Upper lobe of left lung (tissue), 6 donors: ENCODE measurements at places on chromosomes 1 and 21. TPM values are rescaled to one million over a fixed set of nuclear protein-coding genes. Genes with fewer than 3 reads are reported as not detected.
A peak's percentile ranks its signal among the peaks of the same experiment; 100 is the strongest.

DNA sequence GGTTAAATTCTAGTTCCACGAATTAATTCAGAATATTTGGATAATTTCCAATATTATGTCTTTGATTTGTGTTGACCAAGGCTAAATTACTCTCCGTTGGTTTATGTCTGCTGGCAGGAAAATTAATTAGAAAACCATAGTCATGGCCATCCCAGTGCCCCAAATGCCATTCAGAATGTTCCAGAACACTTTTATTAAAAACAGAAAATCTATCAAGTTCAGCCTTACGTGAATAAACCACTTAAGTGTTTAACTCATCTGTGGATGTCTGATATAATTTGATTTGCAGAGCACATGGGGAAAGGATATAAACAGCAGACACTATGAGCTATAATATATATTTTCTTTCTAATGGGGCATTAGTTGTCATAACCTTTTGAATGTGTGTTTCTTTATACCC, 480.7 kb downstream of the MRPL39 start:
- H3K27me3 ChIP-seq, result no peaks in the 10 kb centered on the region
- no peaks in the 10 kb centered on the region for H3K36me3 ChIP-seq
- no peak overlapping the region for H3K4me3 ChIP-seq
- DNase-seq, result no peak

DNA sequence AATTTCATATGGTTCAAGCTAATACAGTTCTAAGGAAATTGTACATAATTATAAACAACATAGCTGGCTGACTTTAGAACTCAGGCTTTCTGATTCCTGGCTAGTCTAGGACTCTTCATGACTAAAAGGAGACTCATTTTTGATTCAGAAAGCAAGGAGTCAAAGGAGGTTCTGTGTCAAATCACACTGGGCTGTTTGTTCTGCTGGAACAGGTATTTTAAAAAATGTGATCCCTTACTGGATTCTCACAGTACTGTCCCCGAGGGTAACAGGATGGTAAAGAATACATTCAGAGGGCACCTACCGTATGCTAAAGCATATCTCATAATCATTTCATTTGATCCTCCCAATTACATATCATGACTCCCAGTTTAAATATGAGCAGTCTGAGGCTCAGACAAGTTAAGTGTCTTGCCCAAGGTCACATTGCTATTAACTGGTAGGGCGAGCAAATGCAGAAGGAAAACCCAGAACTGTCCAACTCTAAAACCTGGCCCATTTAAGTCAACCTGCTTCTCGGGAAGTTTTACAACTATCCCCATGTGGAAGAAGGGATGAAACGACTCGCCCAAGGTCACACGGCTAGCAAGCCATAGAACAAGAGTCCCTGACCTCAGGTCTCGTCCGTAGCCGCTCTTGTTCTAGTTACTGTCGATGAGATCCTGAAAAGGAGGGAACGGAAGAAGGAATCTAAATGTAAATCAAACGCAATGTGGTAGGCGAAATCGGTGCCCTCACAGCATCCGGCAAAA, 675 bp downstream of the MYSM1 start:
- no peak for DNase-seq
- H3K36me3 ChIP-seq, result peaks cover 12% of the 10 kb centered on the region
- H3K27ac ChIP-seq, result peak overlapping the region; percentile 88
- H3K27me3 ChIP-seq, result no peaks in the 10 kb centered on the region
- peaks cover 25% of the 10 kb centered on the region for H3K4me1 ChIP-seq

- H3K27me3 ChIP-seq, result no peaks in the 10 kb centered on the region
- H3K4me3 ChIP-seq, result no peak overlapping the region
- H3K4me1 ChIP-seq, result no peaks in the 10 kb centered on the region
- no peak overlapping the region for H3K27ac ChIP-seq
- DNase-seq, result no peak
- no peaks in the 10 kb centered on the region for H3K36me3 ChIP-seq
Observed at GRCh38 chr1:107680579-107680985, 284.4 kb downstream of the VAV3 start.

DNA sequence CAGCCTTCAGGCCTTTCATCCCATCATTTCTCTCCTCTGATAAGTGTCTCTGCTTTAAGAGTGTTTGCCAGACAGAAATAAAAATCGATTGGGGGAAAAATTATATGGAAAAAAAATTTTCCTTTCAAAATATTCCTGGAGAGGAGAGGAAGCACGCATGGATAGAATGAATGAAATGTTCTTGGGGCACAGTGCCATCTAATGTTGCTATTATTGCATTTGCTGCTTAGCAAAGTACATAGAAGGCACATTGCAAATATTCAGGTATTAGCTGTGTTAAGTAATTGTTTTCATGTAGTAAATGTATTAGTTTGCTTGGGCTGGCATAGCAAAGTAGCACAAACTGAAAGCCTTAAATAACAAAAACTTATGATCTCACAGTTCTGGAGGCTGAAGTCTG, 18.1 kb downstream of the B3GALT5 start:
- DNase-seq, result no peak
- no peaks in the 10 kb centered on the region for H3K27me3 ChIP-seq
- H3K4me1 ChIP-seq, result no peaks in the 10 kb centered on the region
- H3K27ac ChIP-seq, result no peak overlapping the region
- no peak overlapping the region for H3K4me3 ChIP-seq

GRCh38 chr1:180158149-180159147, 3.8 kb downstream of the QSOX1 start:
- peaks cover 76% of the 10 kb centered on the region for H3K4me1 ChIP-seq
- peak overlapping the region; percentile 96 for H3K27ac ChIP-seq
- no peaks in the 10 kb centered on the region for H3K36me3 ChIP-seq
- H3K27me3 ChIP-seq, result no peaks in the 10 kb centered on the region
- DNase-seq, result no peak

GRCh38 chr1:199678771-199679170, 348.7 kb upstream of the NR5A2 start:
- no peak overlapping the region for H3K27ac ChIP-seq
- DNase-seq, result no peak
- H3K4me3 ChIP-seq, result no peak overlapping the region
- no peaks in the 10 kb centered on the region for H3K36me3 ChIP-seq
- H3K4me1 ChIP-seq, result no peaks in the 10 kb centered on the region

DNA sequence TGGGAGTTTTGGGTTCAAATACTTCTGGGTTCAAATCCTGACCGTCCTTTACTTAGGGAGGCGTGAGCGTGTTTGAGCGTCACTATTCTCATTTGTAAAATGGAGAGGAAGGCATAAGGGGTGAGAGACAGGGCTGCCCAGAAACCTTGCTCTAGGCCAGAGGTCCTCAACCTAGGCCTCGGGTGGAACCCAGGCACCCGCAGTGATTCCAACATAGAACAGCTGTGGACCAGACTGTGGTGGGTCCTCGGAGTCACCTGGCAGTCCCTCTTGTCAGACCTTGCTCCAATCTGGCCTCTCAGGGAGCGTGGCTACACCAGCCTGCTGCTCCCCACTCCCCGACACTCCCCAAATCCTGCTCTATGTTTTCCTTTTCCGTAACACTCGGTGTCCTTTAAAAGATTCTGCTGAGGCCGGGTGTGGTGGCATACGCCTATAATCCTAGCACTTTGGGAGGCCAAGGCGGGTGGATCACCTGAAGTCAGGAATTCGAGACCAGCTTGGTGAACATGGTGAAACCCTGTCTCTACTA, 116.4 kb downstream of the PGBD5 start:
- H3K36me3 ChIP-seq, result no peaks in the 10 kb centered on the region
- H3K27me3 ChIP-seq, result no peaks in the 10 kb centered on the region
- DNase-seq, result no peak
- no peak overlapping the region for H3K27ac ChIP-seq
- H3K4me3 ChIP-seq, result no peak overlapping the region
- H3K4me1 ChIP-seq, result peaks cover 2% of the 10 kb centered on the region

GRCh38 chr1:90344963-90345730, 350.2 kb downstream of the ZNF326 start:
- no peak for DNase-seq
- H3K4me3 ChIP-seq, result no peak overlapping the region
- peaks cover 3% of the 10 kb centered on the region for H3K4me1 ChIP-seq
- H3K36me3 ChIP-seq, result no peaks in the 10 kb centered on the region
- no peaks in the 10 kb centered on the region for H3K27me3 ChIP-seq

GRCh38 chr1:97743129-97743528, 177.7 kb downstream of the DPYD start:
- no peak for DNase-seq
- no peak overlapping the region for H3K4me3 ChIP-seq
- H3K4me1 ChIP-seq, result no peaks in the 10 kb centered on the region
- H3K27ac ChIP-seq, result no peak overlapping the region
- no peaks in the 10 kb centered on the region for H3K27me3 ChIP-seq

DNA sequence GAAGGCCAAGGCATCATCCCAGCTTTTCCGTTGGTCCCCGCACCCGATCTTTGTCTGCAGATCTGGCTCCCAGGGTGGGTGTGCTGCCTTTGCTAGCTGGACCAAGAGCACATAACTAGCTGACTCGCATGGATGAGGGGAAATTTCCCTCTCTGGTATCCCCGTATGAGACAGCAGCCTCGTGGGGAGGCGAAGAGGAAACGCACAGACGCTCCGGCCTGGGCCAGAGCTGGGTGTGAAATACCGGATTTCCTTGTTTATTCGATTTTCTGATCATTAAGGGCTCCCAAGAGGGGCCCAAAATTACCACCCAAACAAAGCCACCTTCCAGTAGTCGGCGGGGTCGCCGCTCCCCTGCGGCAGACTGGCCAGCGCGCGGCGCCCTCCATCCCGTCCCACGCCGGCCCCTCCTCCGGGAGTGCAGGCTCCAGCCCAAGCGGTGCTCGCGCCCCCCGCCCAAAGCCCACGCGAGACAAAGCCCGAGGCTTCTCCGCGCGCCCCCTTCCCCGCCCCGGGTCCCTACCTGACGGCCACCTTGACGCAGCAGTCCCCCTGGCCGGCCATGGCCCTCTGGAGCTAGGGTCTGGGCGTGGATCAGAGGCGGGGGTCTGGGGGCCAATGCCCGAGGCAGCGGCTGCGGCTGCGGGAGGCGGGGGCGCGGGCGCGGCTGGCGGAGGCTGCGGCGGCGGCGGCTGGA, 546 bp downstream of the KIF21B start:
- no peaks in the 10 kb centered on the region for H3K36me3 ChIP-seq
- DNase-seq, result peak; percentile 47
- peaks cover 59% of the 10 kb centered on the region for H3K4me1 ChIP-seq
- H3K27ac ChIP-seq, result peak overlapping the region; percentile 58

DNA sequence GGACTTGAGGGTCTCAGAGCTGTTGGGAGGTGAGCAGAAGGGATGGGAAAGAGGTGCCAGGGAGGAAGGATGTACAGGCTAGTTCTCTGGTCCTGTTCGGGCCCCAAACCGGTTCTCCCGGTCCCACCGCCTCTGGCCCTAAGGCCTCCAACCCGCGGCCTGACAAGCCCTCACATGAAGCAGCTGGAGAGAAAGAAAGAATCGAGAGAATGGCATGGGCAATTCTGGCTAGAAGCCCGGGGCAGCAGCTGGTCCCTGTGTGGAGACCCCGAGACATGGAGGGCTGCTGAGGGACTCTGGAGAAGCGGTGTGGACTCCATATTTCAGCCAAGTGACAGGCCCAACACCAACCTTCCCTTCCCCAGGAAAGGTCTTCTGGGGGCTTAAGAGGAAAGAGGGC, 730 bp downstream of the CDC42SE1 start:
- H3K4me3 ChIP-seq, result peak overlapping the region; percentile 89
- peaks cover 36% of the 10 kb centered on the region for H3K4me1 ChIP-seq
- H3K36me3 ChIP-seq, result peaks cover 34% of the 10 kb centered on the region
- H3K27ac ChIP-seq, result peak overlapping the region; percentile 98
- peak; percentile 85 for DNase-seq

- H3K36me3 ChIP-seq, result no peaks in the 10 kb centered on the region
- no peaks in the 10 kb centered on the region for H3K27me3 ChIP-seq
- H3K4me1 ChIP-seq, result peaks cover 6% of the 10 kb centered on the region
- no peak overlapping the region for H3K27ac ChIP-seq
- peak; percentile 5 for DNase-seq
Observed at GRCh38 chr1:20720631-20721091, 2.9 kb upstream of the KIF17 start.

DNA sequence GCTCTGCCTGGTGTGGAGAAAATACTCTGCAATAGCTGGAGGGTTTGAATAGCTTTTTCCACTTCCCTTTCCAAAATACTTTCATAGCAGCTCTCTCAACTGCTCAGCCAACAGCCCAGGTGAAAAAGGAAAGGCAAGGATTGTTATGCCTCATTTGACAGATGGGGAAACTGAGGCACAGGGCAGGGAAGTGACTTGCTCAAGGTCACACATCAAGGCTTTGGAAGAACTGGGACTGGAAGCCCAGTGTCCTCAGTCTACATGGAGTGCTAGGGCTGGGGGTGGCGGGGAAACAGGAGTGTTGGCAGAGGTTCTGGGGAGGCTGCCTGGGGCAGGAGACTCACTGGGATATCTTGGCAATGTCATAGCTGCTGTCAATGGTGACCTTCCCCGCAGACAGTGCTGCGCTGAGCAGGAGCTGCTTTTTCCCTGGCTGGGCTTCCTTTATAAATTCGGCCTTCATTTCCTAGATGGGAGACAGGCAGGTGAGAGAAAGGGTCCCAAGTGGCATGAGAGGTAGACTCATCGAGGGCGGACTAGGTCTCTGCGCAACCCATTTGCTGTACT, 4.0 kb downstream of the CHI3L1 start:
- H3K27ac ChIP-seq, result no peak overlapping the region
- H3K4me3 ChIP-seq, result no peak overlapping the region
- no peaks in the 10 kb centered on the region for H3K36me3 ChIP-seq
- H3K27me3 ChIP-seq, result no peaks in the 10 kb centered on the region
- no peak for DNase-seq

DNA sequence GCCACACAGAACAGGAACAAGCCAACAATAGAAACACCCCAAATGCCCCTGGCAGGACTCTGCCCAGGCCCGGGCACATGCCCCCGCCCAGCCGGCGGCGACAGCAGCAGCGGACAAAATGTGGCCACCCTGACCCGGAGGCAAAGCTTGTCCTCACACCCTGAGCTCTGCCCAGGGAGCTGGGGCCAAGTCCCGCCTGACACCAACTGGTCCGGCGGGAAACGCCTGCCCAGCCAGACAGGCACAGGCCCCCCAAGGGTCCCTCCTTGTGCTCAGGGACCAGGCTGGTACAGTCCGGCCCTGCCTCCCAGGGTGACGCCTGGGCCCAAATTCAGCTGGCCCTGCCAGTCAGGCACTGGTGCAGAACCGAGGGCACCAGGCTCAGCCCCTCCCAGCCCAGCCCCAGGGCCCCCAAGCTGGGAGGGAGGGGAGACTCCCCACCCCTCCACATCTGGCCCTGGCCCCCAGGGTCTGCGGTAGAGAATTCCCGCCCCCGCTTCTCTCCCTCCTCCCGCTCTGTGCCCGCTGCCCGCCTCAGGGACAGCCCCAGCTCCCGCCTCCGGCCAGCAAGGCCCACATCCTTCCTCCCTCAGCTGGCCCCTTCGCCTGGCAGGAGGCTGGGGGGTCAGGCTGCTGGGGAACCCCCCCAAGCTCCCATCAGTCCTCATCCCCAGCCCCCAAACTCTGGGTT, 2.0 kb downstream of the AHDC1 start:
- no peaks in the 10 kb centered on the region for H3K36me3 ChIP-seq
- peaks cover 83% of the 10 kb centered on the region for H3K4me1 ChIP-seq
- peak overlapping the region; percentile 74 for H3K4me3 ChIP-seq
- H3K27ac ChIP-seq, result peak overlapping the region; percentile 84
- no peaks in the 10 kb centered on the region for H3K27me3 ChIP-seq
- DNase-seq, result peak; percentile 85

The HPCA gene
- total RNA-seq, result not detected

The TMEM269 gene
- 0.07 TPM for total RNA-seq

The TPTE gene
- total RNA-seq, result not detected

The E2F2 gene
- total RNA-seq, result 1.1 TPM

The CBS gene
- total RNA-seq, result 36.0 TPM

The PTCH2 gene
- 0.30 TPM for total RNA-seq

The RNF186 gene
- not detected for total RNA-seq

The EMC1 gene
- total RNA-seq, result 34.9 TPM

The TBCE gene
- 31.6 TPM for total RNA-seq

The LRRC42 gene
- total RNA-seq, result 26.6 TPM

The CSF3R gene
- 443 TPM for total RNA-seq
